ENCODE measurements at places on chromosomes 12 and 14.

DNA sequence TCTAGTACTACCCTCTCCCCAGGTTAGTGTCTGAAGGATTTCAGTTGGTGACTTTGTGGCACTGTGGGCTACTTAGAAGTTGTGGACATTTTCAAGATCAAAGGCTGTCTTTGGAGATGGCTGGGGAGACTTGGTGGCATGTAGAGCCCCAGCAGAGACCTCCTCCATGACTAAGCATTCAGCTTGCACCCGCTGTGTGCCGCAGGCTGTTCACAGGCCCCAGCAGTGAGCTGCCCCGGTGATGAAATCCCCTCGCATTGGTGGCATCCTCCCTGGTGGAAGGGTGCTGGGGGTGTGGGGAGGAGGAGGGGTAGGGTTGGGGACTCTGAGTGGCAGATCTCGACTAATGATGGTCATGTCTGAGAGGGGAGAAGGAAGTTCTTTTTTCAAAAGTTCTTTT is 173.9 kb downstream of the TSPAN9 start:
- no peak for DNase-seq

DNA sequence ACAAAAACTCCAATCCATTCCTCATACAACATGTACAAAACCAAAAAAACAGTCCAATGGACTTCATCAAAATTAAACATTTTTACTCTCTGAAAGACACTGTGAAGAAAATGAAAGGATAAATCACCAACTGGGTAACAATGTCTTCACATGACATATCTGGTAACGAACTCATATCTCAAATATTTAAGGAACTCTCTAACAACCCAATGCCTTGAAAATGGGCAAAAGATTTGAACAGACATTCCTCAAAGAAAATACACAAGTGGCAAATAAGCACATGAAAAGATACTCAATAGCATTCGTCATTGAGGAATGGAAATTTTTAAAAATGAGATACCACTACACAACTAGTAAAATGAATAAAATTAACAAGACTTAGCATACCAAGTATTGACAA is 198.7 kb upstream of the RASSF8 start:
- DNase-seq, result no peak

DNA sequence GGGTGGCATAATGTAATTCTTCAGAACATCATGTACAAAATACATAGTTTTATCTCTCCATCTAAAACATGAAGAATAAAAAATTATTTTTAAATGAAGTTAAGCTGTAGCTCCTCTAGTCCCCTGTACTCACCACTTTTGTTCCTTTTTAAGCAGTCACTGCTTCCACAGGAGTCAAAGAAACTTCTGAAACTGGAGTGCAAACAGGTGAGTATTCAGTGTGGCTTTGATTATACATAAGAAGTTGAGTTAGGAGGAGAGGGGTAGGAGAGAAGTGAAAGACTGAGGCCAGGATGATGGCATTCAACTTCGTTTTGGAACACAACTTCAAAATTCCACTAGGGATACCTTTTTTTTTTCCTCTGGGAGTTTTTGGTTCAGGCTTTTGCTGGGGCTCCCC is 131.4 kb upstream of the CNTN1 start:
- DNase-seq, result no peak

DNA sequence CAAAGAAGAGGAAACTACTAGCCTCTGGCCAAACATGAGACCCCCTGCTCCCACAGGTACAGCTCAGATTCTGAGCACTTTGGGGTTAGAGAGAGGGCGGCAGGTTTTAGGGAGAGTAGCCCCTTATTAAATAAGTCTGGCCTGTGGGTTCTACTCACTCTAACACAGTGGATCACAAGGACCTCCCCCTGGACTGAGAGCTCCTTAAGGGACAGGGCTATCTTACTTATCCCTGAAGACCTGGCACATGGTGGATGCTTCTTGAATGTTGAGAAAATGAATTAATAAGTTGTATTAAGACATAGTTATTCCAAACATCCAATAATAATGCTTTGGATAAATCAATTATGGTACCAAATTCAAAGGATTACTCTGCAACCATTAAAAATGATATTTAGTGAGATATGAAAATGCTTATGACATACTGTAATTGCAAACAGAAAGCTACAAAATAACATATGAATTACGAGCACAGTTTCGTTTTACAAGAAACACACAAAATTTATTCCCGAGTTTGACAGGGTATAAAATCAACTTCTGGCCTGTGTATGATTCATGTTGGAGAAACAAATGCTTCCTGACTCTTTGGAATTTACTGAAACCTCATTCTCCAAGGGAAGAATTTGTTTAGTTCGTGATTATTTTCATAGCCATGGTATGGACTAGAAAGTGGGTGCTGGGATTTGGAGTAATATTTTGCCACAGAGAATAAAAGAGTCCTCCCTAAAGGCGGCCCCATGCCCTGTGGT is 59.3 kb upstream of the BDKRB2 start:
- DNase-seq, result no peak

DNA sequence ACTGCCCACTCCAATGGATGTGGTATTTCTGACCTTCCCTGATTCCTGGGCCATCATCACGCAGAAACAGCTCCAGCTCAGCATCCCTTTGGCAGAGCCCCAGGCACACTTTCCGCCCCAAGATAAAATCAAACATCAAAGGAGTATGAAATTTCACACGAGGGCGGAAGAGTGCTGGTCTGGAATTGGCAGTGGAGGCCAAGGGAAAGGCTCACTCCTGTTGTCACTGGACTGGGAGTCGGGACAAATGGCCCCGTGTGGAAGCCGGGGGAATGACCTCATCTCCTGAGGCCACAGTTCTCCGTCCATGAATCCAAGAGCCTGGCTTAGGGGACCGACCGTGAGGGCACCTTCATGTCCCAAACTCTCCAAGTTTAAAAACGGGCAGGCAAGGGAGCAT is 40.9 kb downstream of the FZD10 start:
- DNase-seq, result no peak

DNA sequence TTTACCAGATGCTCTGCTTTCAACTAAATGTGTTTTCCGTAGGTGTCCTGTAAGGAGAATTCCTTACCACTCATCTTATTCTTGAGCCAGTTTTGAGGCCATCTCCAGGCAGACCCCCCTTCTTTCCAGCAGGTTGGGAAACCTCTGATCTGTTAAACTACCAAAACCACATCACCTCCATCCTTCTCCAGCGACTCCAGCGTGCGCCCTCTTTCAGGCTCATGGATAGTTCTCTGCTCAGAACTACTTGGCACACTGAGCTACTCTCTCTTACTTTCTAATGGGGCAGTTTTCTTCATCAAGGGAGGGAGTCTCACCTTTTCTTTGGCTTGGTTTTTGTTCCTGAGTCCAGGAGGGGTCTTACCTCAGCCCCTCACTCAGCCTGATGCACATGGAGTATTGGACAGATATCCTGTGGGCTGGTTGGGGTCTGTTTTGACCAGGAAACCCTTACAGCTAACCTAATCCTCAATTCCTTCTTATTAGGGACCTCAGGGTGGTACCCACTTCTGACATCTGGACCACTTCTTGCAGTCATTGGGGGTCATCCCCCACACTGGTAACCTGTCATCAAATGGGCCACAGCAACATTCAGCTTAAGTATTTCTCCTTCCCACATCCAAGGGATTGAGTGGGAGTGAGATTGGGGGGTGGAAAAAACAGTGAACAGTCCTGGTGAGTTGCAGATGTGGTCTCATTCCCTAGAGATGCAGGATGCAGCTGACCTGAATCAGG is 5.2 kb downstream of the DHRS2 start:
- DNase-seq, result no peak

DNA sequence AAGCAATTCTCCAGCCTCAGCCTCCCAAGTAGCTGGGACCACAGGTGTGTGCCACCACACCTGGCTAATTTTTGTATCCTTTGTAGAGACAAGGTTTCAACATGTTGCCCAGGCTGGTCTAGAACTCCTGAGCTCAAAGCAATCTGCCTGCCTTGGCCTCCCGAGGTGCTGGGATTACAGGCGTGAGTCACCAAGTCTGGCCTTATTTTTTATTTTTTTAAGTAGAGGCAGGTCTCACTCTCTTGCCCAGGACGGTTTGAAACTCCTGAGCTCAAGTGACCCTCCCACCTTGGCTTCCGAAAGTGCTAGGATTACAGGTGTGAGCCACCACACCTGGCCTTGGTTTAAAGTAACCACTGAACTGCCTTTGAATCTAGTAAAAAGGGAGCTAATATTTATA is 56.8 kb downstream of the SPPL3 start:
- DNase-seq, result no peak

GRCh38 chr12:111773801-111774551 is 7.2 kb downstream of the ALDH2 start:
- no peak for DNase-seq

GRCh38 chr12:20711846-20712245 is 16.7 kb downstream of the SLCO1C1 start:
- DNase-seq, result no peak

- DNase-seq, result no peak
Measured at GRCh38 chr12:82099216-82099615, 259.0 kb downstream of the CCDC59 start.

- no peak for DNase-seq
Measured at GRCh38 chr14:35877276-35877675, 51.1 kb downstream of the BRMS1L start.

- DNase-seq, result no peak
Measured at GRCh38 chr12:3680919-3681594, 71.9 kb downstream of the CRACR2A start.

GRCh38 chr14:100193417-100194357 is 34.2 kb upstream of the DEGS2 start:
- no peak for DNase-seq

DNA sequence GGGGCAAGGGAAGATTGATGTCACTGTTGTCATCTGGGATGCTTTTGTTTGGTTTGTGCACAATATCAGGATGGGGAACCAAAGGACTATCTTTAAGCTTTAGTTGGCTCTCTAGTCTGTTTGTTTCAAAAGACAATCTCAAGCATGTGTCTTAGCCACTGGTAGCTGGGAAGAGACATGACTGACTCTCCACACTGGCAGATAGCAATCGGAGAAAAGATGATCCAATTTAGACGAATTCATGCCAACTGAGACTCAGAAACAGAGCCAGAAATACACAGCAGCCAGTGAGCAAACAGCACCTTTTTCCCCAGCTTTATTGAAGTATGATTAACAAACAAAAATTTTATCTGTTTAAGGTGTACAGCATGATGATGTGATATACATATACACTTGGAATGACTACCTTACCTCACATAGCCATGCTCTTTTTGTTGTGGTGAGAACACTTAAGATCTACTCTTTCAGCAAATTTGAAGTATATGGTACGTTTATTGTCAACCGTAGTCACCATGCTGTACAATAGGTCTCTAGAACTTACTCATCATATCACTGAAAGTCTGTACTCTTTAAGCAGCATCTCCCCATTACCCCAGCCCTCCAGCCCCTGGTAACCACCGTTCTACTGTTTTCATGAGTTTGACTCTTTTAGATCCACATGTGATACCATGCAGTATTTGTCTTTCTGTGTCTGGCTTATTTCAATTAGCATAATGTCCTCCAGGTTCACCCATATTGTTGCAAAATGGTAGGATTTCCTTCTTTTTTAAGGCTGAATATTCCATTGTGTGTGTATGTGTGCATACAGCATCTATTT is 50.6 kb downstream of the DUSP16 start:
- no peak for DNase-seq

DNA sequence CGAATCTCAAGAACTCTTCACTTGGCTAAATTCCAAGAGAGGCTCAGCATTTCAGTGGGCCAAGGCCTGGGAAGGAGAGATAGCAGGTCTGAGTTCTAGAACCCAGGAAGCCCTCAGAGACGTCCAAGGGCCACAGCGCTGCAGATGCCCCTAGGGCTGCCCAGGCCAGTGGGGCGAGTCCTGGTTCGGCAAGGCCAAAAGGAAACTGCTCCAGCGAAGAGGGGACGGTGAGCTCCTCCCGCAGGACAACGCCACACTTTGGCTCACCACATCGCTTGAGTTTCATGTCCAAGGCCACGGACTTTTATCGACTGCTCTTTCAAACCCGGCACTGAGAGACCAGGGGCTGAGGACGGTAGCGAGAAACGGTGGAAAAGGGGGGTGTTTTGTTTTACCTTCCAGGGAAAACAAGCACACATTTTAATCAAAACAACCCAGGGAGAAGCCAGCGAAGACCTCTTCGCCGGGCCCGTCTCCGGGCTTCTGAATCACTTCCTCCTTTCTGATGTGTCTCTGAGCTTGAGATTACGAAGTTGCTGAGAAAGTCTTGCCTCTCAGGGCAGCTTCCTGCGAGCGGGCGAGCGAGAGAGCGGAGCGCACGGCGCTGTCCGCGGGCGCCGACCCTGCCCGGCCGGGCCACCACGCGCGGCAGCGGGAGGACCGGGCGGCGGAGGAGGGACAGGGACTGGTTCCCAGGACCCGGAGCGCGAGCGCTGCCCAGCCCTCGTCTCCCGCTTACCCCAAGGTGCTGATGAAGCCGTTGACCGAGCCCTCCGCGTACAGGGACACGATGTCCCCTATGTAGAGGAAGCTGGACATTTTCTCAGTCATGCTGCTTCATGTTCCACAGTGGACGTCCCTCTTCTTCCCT is 808 bp downstream of the ITPR2 start:
- peak; percentile 62 for DNase-seq

- DNase-seq, result no peak
Measured at GRCh38 chr12:94603434-94604365, 46.7 kb downstream of the TMCC3 start.

- DNase-seq, result no peak
Measured at GRCh38 chr12:8572507-8572906, 31.8 kb upstream of the CLEC4E start.

DNA sequence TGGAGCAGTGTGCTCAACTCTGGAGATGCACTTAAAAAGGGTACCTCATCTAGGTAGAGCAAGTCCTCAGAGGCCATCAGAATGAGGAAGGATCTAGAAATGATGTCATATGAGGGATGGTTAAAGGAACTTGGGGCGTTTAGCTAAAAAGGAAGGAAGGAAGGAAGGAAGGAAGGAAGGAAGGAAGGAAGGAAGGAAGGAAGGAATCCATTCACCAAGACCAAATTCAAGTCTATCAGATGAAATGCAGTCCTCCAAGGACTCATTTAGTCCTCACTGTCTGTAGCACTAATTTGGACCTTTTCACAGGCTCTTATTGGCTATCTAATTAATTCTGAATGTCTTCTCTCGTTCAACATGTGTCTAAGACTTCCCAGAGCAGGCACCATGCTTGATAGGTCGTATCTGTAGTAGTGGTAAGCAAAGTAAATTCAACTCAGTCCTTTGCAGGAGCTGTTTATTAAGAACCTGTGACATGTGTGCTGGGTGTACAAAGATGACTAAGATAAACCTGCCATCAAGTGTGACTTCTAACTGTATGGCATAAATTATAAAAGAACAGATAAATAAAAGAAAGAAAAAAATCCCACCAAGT is 63.5 kb downstream of the LLPH start:
- no peak for DNase-seq

GRCh38 chr14:76812422-76813383 is at the start of gene ANGEL1:
ANGEL1 (minus strand) TSS chr14:76812882; CDS start chr14:76812827, 55 bp downstream.
- DNase-seq, result peak; percentile 87
